Neural crest cell (in vitro differentiated cells): ENCODE measurements at places on chromosomes 7 and 10.

- DNase-seq: no peak
These were observed 273.9 kb upstream of the ADARB2 start for GRCh38 chr10:2011106-2011716.

- DNase-seq: no peak
These were observed 3.0 kb upstream of the PON1 start for GRCh38 chr7:95327356-95327755.

GRCh38 chr10:120755771-120756170, 95.4 kb upstream of the WDR11 start:
- no peak for DNase-seq

- DNase-seq: no peak
These were observed 219.2 kb downstream of the SDK1 start for GRCh38 chr7:3520206-3520605.

DNA sequence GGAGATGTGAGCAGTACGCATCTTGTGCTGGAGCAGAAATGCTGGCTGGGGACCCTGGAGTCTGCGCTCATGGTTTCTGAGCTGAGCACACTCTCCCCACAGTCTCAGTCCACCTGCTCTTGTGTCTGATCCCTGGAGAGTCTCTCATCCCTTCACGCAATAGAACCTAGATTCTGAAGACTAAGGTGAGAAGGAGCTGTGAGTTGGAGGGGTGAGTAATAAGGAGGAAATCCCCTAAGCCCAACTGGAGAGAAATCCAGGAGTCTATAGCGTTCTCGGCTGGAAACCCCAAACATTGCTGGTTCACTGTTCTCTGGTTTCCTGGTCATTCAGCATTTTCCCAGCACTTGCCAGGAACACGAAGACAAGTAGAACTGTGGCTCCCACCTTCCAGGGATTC, 68.3 kb upstream of the SMNDC1 start:
- DNase-seq: no peak

DNA sequence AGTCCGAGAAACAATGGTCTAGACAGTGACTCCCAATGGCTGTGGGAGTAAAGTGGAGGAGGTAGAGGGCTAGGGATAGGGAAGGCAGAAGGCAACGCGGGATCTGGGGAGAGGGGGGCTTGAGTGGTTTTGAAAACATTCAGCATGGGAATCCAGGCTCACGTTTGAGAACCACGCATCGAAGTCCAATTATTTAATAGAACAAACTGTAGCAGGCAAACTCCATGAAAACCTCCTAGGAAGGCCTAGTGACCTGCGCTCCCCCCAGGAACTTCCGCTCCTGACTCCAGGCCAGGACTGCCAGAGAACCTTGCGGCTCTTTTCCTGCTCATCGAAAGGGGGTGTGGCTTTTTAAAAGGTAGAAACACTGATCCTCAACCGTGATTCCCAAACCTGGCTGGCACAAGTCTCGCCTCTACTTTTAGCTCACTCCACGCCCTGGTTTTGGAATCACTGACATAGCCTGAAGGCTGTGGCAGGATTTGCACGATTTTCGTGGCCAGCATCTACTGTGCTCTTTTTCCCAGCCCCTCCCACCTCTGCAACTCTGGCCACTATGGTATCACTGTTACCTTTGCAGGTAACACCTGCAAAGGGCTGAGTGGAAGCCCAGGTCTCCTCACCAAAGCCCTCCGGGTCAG, 43.4 kb downstream of the MYOF start:
- no peak for DNase-seq

DNA sequence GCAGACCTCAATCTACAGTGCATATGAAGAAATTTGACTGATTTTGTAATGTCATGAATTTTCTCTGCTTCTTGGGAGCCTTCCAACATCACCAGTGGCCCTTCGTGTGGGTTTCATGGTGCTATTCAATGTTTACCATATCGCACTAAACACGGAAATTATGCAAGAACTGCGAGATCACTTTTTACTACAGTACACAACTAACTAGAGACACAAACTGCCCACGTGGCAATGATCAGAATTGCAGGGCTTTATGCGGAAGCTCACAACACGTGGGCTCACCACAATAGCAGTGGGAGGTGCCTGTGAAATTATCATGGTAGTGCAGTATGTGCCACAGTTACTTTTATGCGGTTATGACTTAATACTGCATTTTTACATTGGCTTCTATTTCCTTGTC, 449.7 kb upstream of the KLF6 start:
- DNase-seq: no peak

DNA sequence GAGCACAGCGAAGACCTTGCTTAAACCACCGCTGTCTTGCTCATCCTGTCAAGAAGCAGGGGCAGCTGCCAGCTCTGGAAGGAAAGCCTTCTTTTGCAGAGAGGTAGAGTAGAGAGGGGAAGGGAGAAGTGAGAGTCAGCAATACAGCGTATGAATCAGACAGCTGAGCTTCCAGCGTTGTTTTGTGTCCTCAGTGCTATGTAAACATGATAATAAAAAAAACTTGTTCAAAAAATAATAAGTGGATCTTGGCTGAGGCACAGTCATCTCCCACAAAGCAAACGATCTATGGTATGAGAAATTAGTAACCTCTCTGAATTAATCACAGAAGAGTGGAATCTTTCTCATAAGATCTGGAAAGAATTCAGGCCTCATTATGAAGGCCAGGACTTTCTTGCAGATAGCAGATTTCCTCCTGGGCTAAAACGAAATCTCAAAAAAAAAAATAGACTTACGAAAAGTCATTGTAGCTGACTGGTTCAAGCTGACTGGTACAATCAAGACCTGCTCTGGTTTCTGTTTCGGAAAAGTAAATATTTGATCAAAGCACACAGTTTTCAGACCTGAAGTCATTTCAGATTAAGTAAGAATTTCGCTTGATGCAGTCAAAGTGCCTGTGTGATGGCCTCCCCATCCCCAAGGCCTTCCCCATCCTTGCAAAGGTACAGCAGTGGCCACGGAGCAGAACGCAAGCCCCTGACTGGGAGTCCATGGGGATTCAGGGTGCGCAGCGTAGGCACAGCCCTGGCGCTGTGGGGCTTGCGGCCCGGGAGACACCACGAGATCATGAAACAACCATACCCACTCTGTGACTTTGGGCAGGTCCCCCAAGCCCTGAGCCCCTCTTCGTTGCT, 29.4 kb downstream of the CHST15 start:
- DNase-seq: no peak

- no peak for DNase-seq
These were observed 109.4 kb downstream of the PRKAG2 start for GRCh38 chr7:151767557-151767956.

GRCh38 chr10:86960003-86960862, 1.8 kb downstream of the SNCG start:
- DNase-seq: peak; percentile 48

- no peak for DNase-seq
These were observed 70.4 kb downstream of the ST8SIA6 start for GRCh38 chr10:17383801-17384555.
